Central memory CD8-positive, alpha-beta T cell (primary cell): ENCODE measurements at places on chromosomes 3 and 15.

DNA sequence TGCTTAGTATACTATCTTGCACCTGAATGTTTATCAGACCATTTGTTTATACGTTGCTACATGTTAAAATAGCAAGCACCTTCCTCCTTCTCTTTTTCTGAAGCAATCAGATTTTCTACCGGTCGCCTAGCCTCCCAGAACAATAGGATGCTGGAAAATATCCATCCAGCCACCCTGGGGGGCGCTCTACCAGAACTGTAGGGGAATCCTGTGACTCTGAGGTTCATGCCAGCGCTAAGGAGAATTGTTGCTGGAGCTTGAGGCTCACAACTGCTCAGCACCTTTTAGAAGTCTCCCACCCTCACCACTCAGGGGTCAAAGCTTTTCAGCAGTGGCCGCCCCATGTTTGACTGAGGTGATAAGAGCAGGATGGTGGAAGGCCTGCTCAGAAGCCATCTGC is 27.5 kb downstream of the SQOR start:
- no peak overlapping the region for H3K27ac ChIP-seq
- H3K4me3 ChIP-seq = no peak overlapping the region
- peaks cover 47% of the 10 kb centered on the region for H3K36me3 ChIP-seq
- peaks cover 35% of the 10 kb centered on the region for H3K4me1 ChIP-seq
- H3K27me3 ChIP-seq = no peaks in the 10 kb centered on the region
- no peak for DNase-seq

GRCh38 chr3:25424614-25425013 is 3.4 kb upstream of the RARB start:
- peaks cover 43% of the 10 kb centered on the region for H3K27me3 ChIP-seq
- DNase-seq = no peak
- H3K4me1 ChIP-seq = no peaks in the 10 kb centered on the region

GRCh38 chr15:41832875-41833274 is 5.0 kb downstream of the JMJD7 start:
- H3K36me3 ChIP-seq = peaks cover 17% of the 10 kb centered on the region
- H3K27ac ChIP-seq = no peak overlapping the region
- DNase-seq = no peak
- no peaks in the 10 kb centered on the region for H3K27me3 ChIP-seq

DNA sequence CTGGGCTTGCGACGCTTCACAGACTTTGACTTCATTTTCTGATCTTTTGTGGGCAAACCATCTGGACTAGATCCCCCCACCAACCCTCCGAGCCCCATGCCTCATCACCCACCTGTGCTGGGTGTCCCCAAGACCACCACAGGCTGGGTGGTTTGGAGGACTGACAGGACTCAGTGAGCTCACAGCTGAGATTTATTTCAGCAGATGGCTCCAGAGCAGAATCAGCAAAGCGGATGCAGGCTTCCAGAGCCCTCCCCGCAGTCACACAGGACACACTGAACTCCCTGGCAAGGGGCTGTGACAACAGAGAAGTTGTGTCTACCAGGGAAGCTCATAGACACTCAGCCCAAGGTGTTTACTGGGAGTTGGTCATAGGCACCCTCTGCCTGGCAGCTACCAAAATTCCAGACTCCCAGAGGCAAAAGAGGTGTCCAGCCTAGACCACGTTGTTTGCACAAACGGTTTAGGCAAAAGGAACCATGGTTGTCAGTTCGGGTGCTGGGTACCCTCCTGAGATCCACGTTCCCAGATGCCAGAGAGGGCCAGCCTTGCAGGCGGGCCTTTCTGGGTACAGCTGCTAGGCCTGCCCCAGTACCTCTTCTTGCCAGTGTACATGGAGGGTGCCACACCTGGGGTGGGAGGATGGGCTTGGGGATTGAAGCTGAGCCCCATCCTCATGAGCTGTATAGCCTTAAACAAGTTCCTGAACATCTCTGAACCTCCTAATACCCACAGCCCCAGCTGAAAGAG is 170.3 kb downstream of the NSMCE3 start:
- no peak for DNase-seq
- no peaks in the 10 kb centered on the region for H3K27me3 ChIP-seq
- H3K27ac ChIP-seq = no peak overlapping the region
- no peak overlapping the region for H3K4me3 ChIP-seq
- H3K36me3 ChIP-seq = peaks cover 7% of the 10 kb centered on the region

GRCh38 chr15:49521802-49522201 is 98.8 kb downstream of the FGF7 start:
- H3K36me3 ChIP-seq = peaks cover 2% of the 10 kb centered on the region
- no peak for DNase-seq

- DNase-seq = no peak
- H3K27ac ChIP-seq = no peak overlapping the region
- H3K4me1 ChIP-seq = no peaks in the 10 kb centered on the region
- H3K36me3 ChIP-seq = no peaks in the 10 kb centered on the region
Observed at GRCh38 chr3:186596568-186597287, 16.1 kb upstream of the AHSG start.

DNA sequence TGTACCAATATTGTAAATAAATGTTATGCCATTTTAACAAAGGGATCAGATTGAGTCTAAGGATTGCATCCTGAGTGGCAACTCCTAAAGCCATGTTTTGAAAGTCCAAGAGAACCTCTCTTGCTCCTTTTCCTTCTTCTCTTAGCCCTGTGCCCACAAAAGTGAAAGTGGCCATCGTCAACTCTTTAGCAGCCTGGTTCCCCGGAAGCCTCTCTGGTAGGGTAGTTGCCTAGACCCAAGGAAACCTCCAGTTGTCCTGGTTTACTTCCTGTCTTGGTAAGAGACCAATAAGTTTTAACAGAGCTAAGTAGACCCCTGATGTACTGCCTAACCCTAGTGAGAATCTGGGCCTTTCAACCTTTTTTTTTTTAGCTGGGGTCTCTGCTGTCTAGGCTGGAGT is 10.2 kb upstream of the ITPKA start:
- no peak for DNase-seq
- H3K4me1 ChIP-seq = peaks cover 31% of the 10 kb centered on the region
- H3K27me3 ChIP-seq = no peaks in the 10 kb centered on the region
- peak overlapping the region; percentile 65 for H3K4me3 ChIP-seq
- peaks cover 25% of the 10 kb centered on the region for H3K36me3 ChIP-seq

- H3K4me1 ChIP-seq = no peaks in the 10 kb centered on the region
- H3K27me3 ChIP-seq = peaks cover 31% of the 10 kb centered on the region
- no peak for DNase-seq
- no peak overlapping the region for H3K27ac ChIP-seq
Observed at GRCh38 chr3:142817897-142818296, 71.0 kb downstream of the PCOLCE2 start.

DNA sequence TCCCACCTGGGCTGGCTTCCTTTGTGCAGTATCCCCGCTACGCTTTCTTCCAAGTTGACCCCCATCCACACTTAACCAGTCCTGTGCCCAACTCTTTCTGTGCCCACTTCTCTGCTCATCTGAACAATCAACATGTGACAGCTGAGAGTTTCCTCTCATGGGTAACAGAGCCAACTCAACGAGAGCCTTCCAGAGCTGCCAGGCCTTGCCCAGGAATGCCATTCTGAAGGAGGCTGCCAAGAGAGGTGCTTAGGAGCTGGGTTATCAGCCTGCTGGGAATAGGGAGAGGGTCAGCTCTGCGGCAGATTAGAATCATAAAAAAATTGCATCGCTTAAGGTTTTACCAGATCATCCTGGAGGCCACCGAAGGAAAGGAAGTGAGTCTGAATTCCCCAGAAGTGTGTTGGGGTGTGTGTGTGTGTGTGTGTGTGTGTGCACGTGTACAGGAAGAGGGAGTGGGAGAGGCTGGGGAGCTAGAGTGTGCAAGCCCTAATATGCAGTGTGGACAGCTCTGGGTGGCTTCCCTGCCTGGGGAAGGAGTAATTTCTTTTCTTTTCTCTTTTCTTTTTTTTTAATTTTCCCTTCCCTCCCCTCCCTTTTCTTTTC is 66.7 kb downstream of the ITGA11 start:
- H3K36me3 ChIP-seq = no peaks in the 10 kb centered on the region
- H3K27me3 ChIP-seq = peaks cover 30% of the 10 kb centered on the region
- H3K4me3 ChIP-seq = no peak overlapping the region
- no peak overlapping the region for H3K27ac ChIP-seq

GRCh38 chr15:70866982-70867641 is 13.2 kb upstream of the LARP6 start:
- no peaks in the 10 kb centered on the region for H3K36me3 ChIP-seq
- H3K4me3 ChIP-seq = no peak overlapping the region
- no peaks in the 10 kb centered on the region for H3K4me1 ChIP-seq
- DNase-seq = no peak
- no peaks in the 10 kb centered on the region for H3K27me3 ChIP-seq

DNA sequence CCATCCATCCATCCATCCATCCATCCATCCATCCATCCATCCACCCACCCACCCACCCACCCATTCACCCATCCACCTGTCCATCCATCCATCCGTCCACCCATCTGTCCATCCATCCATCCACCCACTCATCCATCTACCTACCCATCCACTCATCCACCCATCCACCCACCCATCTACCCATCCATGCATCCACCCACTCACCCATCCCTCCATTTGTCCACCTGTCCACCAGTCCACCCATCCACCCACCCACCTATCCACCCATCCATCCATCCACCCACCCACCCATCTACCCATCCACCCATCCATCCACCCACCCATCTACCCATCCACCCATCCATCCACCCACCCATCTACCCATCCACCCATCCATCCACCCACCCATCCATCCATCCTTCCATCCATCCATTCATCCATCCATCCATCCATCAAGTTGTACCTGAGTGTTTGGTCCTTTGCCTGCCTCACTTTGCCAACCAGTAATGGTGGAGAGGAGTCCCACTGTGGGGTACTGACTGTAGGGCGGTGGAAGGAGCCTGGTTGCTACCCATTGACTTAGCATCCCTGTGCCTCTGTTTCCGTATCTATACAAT is 17.3 kb downstream of the PSTPIP1 start:
- no peak for DNase-seq
- H3K4me3 ChIP-seq = peak overlapping the region; percentile 88
- H3K27ac ChIP-seq = peak overlapping the region; percentile 97
- peaks cover 82% of the 10 kb centered on the region for H3K4me1 ChIP-seq
- H3K36me3 ChIP-seq = peaks cover 27% of the 10 kb centered on the region

DNA sequence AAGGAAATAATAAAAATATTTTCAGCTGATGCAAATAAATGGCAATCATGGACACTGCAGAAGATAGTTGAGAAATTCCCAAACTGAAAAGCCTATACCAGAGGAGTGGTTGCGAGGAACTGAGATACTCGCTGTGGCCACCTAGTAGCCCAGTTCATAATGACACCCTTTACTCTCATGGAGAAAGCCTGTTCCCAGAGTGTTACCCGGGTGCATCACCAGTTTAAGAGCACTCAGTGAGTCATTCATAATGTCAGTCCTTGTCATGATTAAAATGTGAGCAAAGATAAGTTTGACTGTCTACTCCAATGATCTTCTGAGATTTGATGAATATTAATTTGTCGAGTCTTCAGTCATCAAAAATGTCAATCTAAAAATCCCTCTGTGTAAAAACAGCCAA is 138.4 kb upstream of the LRRC3B start:
- no peaks in the 10 kb centered on the region for H3K36me3 ChIP-seq
- H3K27ac ChIP-seq = no peak overlapping the region
- no peak for DNase-seq
- H3K4me1 ChIP-seq = no peaks in the 10 kb centered on the region
- no peaks in the 10 kb centered on the region for H3K27me3 ChIP-seq
- no peak overlapping the region for H3K4me3 ChIP-seq

DNA sequence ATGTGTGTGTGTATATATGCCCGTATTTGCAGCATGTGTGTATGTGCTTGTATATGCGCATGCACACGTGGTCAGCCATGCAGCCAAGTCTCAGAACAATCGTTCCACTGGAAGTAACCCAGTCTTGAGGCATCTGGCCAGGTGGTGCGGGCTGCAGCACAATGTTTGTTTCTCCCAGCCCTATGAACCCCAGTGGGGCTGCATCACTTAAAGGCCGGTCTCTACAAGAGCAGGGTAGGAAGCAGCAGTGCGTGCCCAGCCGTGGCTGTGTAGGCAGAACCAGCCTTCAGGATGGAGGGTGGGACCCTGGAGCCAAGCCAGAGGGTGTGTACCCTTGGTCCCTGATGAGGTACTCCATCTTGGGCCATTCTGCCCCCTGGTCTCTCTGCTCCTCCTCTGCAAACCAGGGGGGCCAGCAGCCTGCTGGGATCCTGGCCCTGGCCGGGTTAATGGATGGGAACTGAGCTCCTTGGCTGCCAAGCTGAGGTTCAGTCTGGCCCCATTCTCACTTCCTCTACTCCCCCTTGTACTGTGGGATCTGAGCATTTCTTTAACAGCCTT is 11.8 kb downstream of the KLF13 start:
- H3K27me3 ChIP-seq = no peaks in the 10 kb centered on the region
- peaks cover 57% of the 10 kb centered on the region for H3K36me3 ChIP-seq
- peaks cover 93% of the 10 kb centered on the region for H3K4me1 ChIP-seq
- peak overlapping the region; percentile 96 for H3K4me3 ChIP-seq
- peak overlapping the region; percentile 99 for H3K27ac ChIP-seq

GRCh38 chr3:13006216-13006990 is 66.8 kb downstream of the IQSEC1 start:
- H3K27me3 ChIP-seq = no peaks in the 10 kb centered on the region
- H3K27ac ChIP-seq = peak overlapping the region; percentile 79
- peaks cover 23% of the 10 kb centered on the region for H3K36me3 ChIP-seq
- H3K4me3 ChIP-seq = peak overlapping the region; percentile 67

DNA sequence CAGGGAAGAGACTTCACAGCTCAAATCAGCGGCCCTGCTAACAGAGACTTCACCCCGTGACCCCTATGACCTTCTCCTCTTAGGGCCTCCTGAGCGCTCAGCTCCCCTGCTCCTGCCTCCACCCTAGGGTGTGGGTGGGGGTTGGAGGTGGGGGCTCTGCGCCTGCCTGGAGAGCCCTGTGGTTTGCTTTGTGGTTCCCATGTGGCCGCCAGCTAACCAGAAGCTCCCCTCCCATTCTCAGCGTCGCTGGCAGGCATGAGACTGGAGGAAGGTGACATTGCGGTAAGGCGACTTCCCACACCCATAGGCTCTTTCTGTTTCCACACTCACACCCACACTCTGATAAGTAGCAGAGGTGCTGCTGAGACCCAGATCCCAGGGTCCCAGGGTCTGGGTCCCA is 27.6 kb downstream of the XYLB start:
- DNase-seq = peak; percentile 22
- H3K27me3 ChIP-seq = no peaks in the 10 kb centered on the region
- H3K4me1 ChIP-seq = peaks cover 30% of the 10 kb centered on the region
- peak overlapping the region; percentile 64 for H3K4me3 ChIP-seq

- H3K27ac ChIP-seq = no peak overlapping the region
- no peak for DNase-seq
- no peaks in the 10 kb centered on the region for H3K27me3 ChIP-seq
- no peaks in the 10 kb centered on the region for H3K4me1 ChIP-seq
- no peaks in the 10 kb centered on the region for H3K36me3 ChIP-seq
Observed at GRCh38 chr3:131518680-131519079, 15.9 kb upstream of the MRPL3 start.

DNA sequence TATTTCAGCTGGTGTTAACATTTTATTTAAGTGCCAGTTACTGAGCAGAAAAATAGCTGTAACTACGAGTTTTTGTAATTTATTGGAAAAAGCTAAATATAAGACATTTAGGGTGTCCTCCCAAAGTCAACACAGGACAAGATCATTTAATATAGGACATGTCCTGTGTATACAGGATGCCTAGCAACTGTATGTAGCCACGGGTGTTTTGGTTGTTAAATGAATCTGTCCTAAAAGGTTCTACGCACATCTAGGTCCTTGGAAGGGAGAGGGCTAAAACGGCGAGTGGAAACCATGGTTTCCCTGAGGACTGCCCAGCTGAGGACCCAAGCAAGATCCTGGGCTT is 565 bp upstream of the ZNF621 start:
- H3K27ac ChIP-seq = peak overlapping the region; percentile 98
- no peak for DNase-seq
- no peaks in the 10 kb centered on the region for H3K27me3 ChIP-seq
- peaks cover 13% of the 10 kb centered on the region for H3K36me3 ChIP-seq
- peak overlapping the region; percentile 97 for H3K4me3 ChIP-seq
